ENCODE measurements at places on chromosomes 2 and 18.

DNA sequence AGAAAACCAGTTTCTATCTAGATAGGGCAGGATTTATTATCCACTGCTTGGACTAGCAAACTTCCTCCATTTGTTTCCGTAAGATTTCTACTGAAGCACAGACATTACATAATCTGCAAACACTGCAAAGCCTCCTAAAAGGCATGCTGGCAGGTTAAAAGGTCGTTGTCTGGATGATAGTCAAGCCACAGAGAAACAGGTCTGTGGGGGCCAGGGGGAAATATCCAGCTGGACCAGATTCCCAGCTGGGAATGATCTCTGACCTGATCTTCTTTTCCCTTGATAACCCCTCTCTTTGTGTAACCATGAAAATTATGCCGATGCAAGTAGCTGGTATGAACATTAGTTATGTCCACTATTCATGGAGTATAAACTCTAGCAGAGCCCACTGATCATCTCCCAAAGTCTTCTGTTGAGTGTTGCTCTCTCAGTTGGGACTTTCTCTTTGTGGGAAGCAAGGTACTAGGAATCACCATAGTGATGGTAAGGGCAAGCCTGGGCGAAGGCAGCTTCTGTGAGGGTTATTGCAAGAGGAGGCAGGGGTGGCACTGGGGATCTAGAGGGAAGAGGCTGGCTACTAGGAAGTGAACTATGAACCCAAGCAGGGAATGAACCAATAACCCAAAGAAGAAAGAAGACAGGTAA lies 61.3 kb downstream of the GDF7 start:
- DNase-seq = no peak

GRCh38 chr2:127891811-127892210 lies 6.1 kb upstream of the AMMECR1L start:
- no peak for DNase-seq

DNA sequence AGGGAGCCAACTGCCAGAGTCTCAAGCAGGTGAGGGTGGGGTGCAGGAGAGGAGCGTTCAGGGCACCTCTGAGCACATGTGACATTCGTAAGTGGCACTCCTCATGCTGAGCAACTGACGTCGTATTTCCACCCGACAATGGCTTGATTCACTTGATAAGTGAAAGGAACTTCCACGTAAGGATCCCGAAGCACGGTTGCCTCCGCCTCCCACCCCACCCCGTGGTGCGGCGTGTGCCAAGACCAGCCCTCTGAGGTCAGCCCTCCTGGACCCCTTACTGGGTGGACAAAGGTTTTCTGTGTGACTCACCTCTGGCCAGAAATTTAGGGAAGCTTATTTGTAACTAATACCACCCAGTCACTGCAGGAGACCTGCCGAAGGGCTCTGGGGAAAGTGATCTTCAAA lies 59.9 kb downstream of the AGAP1 start:
- no peak for DNase-seq

DNA sequence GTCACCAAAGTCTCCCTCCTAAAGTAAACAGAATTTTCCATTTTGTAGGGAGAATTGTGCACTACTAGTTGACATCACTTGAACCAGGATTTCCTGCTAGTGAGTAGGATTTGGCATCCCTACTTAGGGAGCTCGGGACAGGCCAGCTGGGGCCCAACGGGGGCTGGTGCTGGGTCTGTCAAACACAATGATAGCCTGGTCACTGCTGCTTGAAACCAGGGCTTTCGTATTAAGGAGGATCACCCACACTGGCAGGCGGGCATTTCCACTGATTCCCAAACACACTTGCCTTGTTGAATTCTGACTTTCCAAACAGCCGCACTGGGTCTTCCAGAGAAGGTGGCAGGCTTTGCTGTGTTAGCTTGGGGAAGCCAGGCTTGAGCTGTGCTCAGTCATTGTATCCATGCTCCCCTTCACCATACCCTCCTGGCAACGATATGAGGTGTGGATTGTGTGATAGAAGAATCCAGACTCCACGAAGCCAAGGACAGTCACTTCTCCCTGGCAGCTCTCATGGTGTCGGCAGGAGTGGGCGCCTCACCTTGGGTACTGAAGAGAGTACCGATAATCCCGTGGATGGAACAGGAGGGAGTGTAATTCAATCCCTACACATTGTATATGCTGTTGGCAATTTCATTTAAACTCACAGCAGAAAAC lies 7.5 kb downstream of the GDF7 start:
- DNase-seq = no peak

GRCh38 chr2:219665926-219666325 lies 38.5 kb downstream of the SLC4A3 start:
- no peak for DNase-seq

DNA sequence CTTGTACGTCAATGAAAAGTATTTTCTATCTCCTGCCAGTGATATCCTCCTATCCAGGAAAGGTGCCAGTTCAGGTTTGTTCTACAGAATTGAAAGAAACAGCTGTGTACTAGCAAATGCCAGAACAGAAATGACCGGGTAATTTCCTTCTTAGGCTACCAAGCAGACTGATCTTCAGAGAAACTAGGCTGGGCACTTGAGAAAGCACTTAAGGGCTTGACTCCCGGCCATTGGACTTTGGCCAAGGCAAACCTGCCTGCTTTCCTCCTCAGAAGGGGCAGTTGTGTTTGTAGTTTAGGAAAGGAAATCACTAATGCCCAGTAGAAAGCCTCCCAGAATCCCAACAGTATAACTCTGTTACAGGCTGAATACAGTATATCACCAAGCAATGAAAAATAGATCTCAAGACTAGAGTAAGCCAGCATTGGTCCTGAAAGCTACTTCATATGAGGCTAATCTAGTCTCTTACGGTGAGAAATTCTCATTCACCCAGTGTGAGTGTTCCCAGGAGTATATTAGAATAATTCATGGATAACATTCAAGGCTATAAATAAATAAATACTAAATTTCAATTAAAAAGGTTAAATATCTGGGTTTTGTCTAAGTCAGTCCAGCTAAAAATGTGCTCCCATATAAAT lies 43.0 kb upstream of the COL5A2 start:
- DNase-seq = no peak

- DNase-seq = no peak
Measured at GRCh38 chr18:77222464-77222863, 27.2 kb upstream of the GALR1 start.

DNA sequence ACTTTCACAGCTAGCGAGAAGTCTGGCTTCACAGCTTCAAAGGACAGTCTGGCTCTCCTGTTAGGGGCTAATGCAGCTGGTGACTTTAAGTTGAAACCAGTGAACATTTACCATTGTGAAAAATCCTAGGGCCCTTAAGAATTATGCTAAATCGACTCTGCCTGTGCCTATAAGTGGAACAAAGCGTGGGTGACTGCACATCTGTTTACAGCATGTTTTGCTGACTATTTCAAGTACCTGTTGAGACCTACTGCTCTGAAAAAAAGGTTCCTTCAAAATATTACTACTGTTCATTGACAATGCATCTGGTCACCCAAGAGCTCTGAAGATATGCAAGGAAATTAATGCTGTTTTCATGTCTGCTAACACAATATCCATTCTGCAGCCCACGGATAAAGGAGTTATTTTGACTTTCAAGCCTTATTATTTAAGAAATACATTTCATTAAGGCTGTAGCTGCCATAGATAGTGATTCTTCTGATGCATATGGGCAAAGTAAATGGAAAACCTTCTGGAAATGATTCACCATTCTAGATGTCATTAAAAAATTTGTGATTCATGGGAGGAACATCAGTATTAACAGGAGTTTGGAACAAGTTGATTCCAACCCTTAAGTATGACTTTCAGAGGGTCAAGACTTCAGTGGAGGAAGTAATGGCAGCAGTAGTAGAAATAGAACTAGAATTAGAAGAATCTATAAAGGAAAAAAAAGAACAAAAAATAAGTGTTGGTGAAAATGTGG lies 48.9 kb downstream of the POLR1A start:
- no peak for DNase-seq

DNA sequence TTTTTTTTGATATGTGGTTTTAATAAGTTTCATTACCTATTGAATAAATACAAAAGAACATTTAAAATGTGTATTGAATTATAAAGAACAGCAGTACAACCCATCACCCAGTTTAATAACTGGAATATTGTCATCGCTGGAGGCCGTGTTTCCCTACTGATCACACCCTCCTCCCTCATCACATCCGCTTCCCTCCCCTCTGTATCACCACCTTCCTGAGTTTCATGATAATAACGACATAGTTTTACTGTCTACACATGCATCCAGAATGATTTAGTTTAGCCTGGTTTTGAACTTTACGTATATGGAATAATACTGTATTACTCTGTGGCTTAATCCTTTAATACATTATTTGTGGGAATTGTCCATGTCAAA lies 2.1 kb downstream of the SERPINB8 start:
- DNase-seq = no peak

- DNase-seq = no peak
Measured at GRCh38 chr2:234158812-234159211, 108.3 kb downstream of the SPP2 start.

- DNase-seq = no peak
Measured at GRCh38 chr2:127228102-127228501, 8.0 kb upstream of the CYP27C1 start.

DNA sequence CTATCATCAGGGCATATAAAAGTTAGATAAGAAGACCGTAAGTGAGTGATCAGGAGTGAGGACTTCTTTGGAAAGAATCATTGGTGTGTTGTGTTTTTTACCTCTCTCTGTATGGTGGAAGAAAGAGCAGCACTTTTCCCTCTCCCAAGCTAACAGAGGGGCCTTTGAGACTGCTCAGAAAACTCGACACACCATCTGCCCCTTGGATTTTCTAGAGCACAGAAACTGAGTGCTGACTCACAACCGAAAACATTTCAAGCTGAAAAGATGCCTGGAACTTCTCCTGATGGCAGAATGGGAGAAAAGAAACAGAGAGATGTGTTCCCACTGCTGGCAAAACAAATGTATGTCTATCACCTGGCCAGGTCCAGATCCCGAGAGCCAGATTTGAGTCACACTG lies 156.6 kb downstream of the DNAH7 start:
- DNase-seq = no peak

- no peak for DNase-seq
Measured at GRCh38 chr2:74497777-74498499, 1.5 kb downstream of the LBX2 start.

GRCh38 chr2:240963065-240963867 lies 35.2 kb upstream of the SNED1 start:
- DNase-seq = no peak

GRCh38 chr2:8984855-8985254 lies 18.6 kb downstream of the MBOAT2 start:
- DNase-seq = no peak

GRCh38 chr2:101793277-101793969 lies 95.9 kb downstream of the MAP4K4 start:
- DNase-seq = no peak

DNA sequence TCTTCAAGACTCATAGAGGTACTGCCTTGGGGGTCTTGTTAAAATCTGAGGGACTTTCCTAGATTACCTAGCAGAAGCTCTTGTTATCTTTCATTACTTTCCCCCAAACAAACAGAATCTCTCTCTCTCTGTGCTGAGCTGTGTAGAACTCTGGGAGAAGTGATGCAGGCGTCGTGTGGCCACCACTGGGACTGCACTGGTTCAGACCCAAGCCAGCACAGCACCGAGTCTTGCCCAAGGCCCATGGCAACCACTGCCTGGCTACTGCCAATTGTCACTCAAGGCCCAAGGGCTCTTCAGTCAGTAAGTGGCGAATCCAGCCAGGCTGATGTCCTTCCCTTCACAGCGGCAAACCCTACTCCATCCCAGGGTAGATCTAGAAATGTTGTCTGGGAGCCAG lies 28.6 kb downstream of the PPP1R1C start:
- DNase-seq = no peak

DNA sequence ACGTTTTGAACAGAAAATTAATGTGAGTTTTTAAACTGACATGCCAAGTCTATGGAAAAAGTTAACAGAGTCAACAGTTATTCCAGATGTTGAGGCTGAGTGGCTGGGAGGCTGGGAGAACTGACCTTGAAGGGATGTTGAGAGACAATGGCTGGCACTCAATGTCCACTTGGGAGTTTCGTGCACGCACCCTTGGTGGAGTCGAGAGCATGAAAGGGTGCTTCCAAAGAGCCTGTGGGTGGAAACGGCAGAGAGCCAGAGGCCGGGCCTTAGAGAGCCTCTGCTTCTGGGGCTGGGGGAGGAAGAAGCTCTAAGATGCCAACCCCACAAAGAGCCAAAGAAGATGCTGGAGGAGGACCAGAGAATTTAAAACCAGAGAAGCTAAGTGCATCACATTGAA lies 63.4 kb upstream of the L3MBTL4 start:
- no peak for DNase-seq

GRCh38 chr2:197216361-197216979 lies 94.1 kb downstream of the ANKRD44 start:
- no peak for DNase-seq

- DNase-seq = no peak
Measured at GRCh38 chr18:47964053-47964452, 33.6 kb upstream of the SMAD2 start.

DNA sequence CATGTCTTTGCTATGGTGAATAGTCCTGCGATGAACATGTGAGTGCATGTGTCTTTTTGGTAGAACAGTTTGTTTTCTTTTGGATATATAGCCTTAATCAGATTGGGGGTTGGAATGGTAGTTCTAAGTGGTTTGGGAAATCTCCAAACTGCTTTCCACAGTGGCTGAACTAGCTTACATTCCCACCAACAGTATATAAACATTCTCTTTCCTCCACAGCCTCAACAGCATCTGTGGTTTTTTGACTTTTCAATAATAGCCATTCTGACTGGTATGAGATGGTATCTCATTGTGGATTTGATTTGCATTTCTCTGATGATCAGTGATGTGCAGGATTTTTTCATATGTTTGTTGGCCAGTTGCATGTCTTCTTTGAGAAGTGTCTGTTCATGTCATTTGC lies 112.2 kb upstream of the SESTD1 start:
- no peak for DNase-seq

- no peak for DNase-seq
Measured at GRCh38 chr2:171735991-171736710, 48.9 kb downstream of the DYNC1I2 start.

DNA sequence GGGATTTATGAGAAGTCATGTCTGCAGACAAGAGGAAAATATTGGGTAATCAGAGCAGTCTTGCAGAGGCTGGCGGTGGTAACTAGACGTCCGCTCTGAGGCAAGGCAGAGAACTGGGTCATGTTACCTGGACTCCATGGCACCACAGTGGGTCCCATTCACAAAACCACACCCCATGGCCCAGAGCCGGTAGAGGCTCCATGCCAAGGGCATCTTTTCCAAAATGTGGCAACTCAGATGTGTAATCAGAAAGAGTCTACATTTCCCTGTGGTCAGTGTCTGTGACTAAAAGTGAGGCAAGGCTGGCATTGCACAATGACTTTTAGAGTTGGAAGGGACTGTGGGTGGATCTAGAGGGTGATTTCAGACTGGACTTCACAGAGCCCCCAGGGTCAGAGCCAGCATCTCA lies 113.1 kb downstream of the MREG start:
- DNase-seq = no peak

Data from activated T-cell treated with anti-CD3 and anti-CD28 coated beads for 24 hours (primary cell).